ENCODE measurements at places on chromosomes 12 and 14.

GRCh38 chr14:78690836-78691235 is 520.7 kb downstream of the NRXN3 start:
- DNase-seq = no peak

DNA sequence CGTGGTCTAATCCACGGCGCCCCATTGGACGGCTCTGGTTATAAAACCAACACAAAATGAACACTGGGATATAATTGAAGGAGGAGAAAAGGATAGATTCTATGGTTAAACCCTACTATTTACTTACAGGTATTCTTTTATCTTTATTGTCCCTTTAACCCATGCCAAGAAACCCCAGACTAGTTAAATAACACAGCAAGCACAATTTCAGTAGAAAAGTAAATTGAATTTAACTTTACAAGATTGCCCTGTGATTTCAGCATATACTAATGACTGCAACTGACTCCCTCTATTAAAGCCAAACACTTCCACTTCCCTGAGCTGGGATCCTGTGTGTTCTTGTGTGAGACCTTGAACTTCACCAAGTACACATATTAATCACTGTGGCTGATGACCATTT is 45.3 kb downstream of the BCL11B start:
- no peak for DNase-seq

DNA sequence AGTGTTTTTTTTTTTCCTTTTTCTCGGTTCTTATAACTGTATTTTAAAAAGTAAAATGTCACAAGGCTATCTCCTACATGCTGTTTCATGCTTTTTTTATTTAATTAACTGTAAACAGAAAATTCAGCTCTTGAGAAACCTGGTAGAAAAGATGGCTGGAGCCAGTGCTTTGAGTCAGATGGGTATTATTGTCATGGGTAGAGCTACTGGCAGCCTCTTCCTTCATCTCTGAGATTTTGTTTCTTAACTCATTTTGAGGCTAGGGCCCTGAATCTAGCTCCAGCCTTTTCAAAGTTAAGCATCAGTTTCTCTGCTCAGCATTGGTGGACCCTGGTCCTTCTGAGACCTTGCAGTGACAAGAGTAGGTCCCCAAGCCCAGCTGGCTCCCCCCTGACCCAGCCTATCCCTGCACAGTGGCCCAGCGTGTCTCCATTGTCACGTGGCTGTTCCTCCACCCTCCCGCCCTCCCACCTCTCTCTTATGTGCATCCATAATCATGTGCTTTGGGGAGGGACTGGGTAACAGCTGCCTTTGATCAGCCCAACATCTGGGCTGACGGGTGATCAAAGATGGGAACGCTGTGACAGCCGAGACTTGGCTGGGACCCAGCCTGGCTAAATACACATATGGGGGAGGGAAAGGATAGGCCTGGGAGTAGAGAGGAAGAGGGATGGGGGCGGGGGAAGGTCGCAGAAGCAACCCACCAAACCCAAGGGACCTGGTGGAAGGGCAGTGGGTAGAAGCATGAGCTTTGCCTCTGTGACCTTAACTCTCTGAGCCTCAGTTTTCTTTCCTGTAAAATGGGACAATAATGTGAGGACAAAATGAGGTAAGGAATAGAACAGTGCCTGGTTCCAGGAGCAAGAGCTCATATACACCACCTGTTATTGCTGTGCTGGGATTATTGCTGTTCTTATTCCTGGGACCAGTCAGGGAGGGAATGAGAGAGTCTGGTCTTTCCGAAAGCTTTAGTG is 24.4 kb upstream of the RBM19 start:
- DNase-seq = no peak

- DNase-seq = no peak
These were observed 15.2 kb downstream of the RFX4 start for GRCh38 chr12:106598003-106598402.

GRCh38 chr12:117089463-117089862 is 9.8 kb downstream of the TESC start:
- no peak for DNase-seq

- no peak for DNase-seq
These were observed 2.3 kb downstream of the FOXA1 start for GRCh38 chr14:37592482-37593408.

DNA sequence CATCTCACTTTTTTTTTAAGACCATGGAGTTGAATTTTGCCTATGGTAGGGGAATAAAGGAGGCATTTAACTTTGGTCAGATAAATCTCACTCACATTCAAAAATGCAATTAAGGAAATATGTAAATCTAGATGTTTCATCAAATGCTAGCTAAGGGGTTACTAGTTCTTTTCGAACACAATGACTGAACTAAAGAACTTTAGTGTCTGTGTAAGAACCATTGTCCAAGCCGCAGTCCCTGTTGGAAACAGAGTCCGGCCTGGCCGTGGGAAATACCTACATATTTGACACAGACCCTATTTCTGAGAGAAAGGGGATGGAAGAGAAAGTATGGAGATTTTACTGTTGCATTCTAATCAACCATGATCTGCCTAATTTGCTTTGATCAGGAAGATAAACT is 17.4 kb downstream of the LGR5 start:
- no peak for DNase-seq

DNA sequence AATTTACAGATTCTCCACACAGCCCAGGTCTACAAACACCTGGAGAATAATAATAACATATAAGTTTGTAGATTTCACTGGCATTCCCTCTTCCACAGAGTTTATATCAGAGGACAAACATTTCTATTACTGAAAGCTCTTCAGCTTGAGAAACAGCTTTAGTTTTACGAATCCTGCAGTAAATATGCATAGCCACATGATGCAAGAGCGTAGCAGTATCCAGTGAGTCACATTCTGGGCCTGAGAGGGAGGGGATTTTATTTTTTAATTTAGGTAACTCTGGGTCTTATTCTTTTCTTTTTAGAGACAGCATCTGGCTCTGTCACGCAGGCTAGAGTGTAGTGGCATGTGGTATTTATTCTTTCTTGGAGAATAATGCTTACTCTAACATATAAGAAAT is 1002.8 kb downstream of the TRHDE start:
- no peak for DNase-seq

- no peak for DNase-seq
These were observed 33.1 kb downstream of the C12orf42 start for GRCh38 chr12:103462675-103463074.

GRCh38 chr14:50739186-50739585 is 71.1 kb upstream of the SAV1 start:
- DNase-seq = no peak

DNA sequence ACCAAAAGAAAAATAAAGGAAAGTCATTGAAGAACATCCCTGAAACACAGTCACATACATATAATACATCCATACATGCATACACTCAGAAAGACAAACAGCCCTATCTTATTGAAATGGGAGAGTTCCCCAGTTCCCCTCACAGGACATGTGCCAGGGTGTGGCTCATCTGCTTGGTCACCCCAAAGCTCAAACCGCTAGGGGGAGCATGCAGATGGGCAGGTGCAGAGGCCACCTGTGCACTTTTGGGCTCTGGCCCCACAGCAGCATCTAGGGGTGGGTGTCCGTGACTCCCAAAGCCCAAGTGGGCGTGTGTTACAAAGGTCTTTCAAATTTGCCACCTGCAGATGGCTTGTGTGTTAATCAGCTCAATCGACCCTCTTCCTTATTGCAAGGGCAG is 75.2 kb downstream of the CMAS start:
- DNase-seq = no peak

DNA sequence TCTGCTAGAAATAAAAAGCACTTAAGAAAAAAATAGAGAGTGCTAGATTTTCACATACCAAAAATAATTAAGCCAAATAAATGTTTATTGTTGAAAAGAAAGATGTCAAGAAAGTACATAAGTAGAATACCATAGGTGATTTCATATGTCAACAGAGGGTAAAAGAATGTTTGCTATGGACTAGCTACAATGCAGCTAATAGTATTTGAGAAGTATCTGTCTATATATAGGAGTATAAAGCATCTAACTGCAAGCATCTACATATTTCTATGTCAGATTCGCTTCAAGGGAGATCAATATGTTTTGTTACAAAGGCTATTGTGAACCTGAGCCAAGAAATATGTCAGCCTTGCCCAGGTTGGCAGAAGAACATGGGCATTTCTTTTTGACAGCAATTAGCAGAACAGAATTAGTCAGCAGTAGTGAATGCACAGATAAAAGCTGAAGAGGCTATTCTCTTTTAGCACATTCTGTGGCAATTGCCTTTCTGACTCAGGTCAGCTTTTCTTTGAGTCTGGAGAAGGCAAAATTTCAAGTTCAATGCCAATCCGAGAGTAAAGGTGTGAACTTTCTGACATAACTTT is 140.1 kb downstream of the ALG10B start:
- DNase-seq = no peak

- DNase-seq = no peak
These were observed 47.9 kb downstream of the WDR20 start for GRCh38 chr14:102187568-102188001.

GRCh38 chr14:68199554-68200151 is 380.1 kb downstream of the RAD51B start:
- no peak for DNase-seq

GRCh38 chr14:100203962-100204834 is 34.7 kb upstream of the YY1 start:
- no peak for DNase-seq

GRCh38 chr12:56677680-56678079 is 10.4 kb downstream of the PTGES3 start:
- no peak for DNase-seq

DNA sequence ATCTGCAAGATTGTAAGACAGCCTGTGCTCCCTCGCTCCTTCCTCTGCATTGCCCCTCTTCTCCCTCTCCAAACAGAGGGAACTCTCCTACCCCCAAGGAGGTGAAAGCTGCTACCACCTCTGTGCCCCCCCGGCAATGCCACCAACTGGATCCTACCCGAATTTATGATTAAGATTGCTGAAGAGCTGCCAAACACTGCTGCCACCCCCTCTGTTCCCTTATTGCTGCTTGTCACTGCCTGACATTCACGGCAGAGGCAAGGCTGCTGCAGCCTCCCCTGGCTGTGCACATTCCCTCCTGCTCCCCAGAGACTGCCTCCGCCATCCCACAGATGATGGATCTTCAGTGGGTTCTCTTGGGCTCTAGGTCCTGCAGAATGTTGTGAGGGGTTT is 37.4 kb downstream of the DAD1 start:
- no peak for DNase-seq

DNA sequence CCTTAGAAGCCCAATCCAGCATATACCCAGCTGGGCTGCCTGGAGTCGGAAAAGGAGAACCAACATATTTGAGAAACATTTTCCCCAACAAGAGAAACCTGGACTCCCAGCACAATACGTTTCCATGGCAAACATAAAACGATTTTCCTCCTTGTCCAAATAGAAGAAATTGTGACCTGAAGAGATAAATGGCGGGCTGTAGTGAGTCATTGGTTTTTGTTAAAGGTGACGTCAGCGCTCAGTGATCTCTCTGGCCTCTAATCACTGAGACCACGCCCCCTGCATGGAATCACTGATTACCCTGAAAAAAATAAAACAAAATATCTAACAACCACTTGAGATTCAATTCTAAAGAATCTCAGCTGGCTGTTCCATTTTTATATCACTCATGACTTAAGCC is 6.0 kb downstream of the CCDC60 start:
- no peak for DNase-seq

DNA sequence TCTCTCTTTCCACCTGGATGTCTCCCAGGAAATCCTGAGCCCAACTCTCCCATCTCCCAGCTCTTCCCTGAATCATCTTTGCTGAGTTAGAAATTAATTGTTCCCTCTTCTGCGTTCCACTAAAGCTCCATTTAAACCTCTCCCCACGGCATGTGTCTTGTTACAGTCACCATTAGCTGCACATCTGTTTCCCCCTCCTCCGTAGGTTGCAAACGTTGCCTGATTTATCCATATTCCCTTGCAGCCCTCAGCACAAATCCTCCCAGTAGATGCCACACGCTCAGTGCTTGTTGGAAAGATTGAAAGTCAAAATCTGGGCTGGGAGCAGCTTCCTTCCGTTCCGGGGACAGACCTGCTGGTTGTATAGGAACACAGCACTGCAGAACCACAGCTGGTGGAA is 90.4 kb downstream of the SLC24A4 start:
- DNase-seq = peak; percentile 72

- no peak for DNase-seq
These were observed 124.7 kb downstream of the PAPOLA start for GRCh38 chr14:96626916-96627315.

DNA sequence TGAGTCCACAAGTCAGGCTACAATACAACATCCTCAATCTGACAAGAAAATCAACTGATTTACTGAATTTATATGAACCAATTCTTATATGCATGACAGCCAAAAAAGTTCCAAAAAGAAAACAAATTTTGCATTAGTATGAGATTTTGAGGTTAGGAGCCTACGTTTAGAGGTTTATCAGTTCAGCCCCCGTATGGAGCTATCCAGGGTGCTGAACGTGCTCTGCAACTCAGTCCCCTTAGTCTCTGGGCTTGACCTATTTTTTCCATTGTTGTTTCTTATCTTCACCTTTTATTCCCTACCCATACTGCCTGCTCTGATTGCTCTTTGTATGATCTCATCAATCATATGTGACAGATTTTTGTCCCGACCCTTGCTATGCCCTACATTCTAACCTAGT is 693.0 kb downstream of the NRXN3 start:
- no peak for DNase-seq

DNA sequence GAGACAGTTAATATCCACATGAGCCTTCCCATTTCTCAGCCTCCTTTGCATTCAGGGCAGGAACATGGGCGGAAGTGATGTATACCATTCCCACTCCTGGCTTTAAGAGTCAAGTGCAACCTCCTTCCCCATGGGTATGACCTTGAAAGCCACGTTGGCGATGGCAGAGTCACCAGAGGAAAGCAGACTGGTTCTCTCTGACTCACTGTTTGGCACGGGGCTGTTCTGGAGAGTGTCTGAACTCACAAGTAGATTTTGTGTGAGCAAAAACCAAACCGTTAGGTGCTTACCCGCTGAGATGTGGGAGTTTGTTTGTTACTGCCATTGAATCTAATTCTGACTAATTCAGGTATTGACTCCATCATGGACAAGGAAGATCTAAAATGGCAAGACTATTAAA is 36.7 kb upstream of the PZP start:
- no peak for DNase-seq

GRCh38 chr14:29627137-29627536 is 300.5 kb downstream of the PRKD1 start:
- no peak for DNase-seq

DNA sequence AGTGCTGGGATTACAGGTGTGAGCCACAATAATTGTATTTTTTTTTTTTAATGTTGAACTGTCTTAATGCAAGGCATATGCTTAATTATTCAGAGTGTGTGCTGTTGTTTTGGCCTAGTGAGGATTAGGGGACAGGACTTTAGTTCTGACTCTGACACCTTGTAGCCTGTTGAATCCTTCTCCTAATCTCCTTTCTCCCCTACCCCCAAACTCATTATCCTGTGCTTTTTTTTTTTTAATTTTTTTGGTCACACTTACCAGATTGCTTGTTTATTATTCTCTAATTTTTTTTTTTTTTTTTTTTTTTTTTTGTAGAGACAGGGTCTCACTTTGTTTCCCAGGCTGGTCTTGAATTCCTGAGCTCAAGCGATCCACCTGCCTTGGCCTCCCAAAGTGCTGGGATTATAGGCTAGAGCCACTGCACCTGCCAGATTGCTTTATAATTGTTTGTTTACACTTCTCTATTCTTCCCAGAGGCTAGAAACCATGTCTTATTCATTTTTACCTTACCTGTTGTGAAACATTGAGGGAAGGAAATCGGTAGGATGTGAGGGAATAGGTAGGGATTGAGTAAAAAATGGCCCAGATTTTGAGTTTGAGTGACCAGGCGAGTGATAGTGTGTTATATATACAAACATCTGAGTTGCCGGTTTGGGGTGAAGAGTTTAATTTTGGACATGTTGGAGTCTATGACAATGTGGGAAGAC is 32.2 kb downstream of the DIP2B start:
- DNase-seq = no peak

- no peak for DNase-seq
These were observed 147.1 kb upstream of the MYL2 start for GRCh38 chr12:111067498-111067897.

Measured in NCI-H1694 (cell line).